Iris pigment epithelial cell (primary cell): ENCODE measurements at places on chromosomes 11 and 22.

GRCh38 chr11:27506200-27507182 lies at the start of gene LIN7C:
LIN7C (minus strand) TSS chr11:27506769; CDS start chr11:27506752, 17 bp downstream.
- peak; percentile 93 for DNase-seq

- peak; percentile 64 for DNase-seq
These were observed 89.9 kb downstream of the PPP6R3 start for GRCh38 chr11:68550485-68550817.

- no peak for DNase-seq
These were observed 572.6 kb upstream of the LUZP2 start for GRCh38 chr11:23924226-23924625.

- peak; percentile 93 for DNase-seq
These were observed 2.3 kb upstream of the RHOD start for GRCh38 chr11:67054346-67054835.

DNA sequence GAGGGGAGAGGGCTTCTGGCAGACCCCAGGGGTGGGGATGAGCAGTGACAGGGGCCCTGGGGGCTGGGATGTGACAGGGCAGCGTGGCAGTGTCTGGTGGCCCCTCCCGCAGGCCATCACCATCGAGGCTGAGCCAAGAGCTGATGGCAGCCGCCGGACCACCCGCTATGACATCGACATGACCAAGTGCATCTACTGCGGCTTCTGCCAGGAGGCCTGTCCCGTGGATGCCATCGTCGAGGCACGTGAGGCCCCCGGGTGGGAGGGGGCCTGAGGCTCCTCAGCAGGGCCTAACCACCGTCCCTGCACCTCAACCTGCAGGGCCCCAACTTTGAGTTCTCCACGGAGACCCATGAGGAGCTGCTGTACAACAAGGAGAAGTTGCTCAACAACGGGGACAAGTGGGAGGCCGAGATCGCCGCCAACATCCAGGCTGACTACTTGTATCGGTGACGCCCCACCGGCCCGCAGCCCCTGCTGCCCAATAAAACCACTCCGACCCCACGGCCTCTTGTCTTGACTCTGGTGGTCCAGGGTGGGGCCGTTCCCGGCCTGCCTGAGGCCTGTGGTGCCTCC lies 2.6 kb upstream of the TCIRG1 start:
- DNase-seq, result no peak

DNA sequence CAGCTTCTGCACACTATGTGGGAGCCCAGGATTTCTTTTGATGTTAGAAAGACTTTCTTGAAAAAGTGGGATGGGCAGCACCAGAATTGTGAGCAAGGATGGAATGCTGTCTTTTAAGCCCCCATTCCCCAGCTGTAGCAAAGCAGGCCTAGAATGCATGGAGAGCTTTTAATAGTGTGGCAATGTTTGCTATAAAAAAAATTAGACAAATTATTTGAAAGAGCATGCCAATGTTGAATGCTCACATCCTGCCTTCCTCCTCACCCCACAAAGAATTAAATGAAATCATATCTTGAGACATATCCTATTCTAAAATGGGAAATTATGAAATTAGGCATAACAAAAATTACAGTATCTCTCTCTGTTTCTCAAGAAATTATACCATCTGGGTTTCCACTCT lies 154.7 kb downstream of the C11orf91 start:
- DNase-seq, result peak; percentile 55

- DNase-seq, result no peak
These were observed 6.5 kb upstream of the RAB38 start for GRCh38 chr11:88181776-88182175.

- DNase-seq, result no peak
These were observed 1306.6 kb downstream of the BRD1 start for GRCh38 chr22:48520884-48521588.

DNA sequence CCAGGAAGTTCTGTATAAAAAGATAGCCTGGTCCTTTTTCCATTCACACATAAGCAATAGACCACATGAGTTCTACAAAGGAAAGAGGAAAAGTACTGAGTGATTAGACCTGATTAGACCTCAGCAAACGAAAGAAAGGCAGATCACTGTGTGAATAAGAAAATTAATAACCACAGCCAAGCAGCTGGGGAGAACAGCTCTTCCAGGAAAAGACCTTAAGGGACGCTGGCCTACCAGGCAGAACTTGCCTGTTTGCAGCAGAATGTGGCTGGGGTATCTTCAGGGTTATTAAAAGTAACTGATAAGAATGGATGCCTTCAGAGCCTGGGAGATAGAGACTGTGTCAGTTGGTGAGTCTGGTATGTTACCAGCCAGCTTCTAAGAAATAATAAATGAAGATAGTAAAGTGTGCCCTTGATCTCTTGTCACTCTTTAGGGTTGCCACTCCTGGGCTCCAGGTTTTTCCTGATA lies 172.9 kb downstream of the DBX1 start:
- DNase-seq, result no peak

DNA sequence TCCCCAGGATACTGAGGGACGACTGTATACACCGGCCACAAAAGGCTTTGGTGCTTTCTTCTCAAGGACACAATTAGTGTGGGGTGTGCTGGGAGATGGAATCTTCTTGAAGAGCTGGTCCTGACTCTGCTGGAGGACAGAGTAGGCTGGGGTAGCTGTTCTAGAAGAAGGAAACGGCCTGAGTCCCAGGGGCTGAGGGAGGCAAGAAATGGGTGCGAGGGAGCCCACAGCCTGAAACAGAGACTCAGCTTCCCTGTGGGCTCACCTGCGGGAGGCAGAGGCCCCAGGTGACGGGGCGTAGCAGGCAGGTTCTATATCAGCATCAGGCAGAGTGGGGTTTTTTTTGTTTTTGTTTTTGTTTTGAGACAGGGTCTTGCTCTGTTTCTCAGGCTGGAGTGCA lies 36.6 kb downstream of the PARVG start:
- no peak for DNase-seq

DNA sequence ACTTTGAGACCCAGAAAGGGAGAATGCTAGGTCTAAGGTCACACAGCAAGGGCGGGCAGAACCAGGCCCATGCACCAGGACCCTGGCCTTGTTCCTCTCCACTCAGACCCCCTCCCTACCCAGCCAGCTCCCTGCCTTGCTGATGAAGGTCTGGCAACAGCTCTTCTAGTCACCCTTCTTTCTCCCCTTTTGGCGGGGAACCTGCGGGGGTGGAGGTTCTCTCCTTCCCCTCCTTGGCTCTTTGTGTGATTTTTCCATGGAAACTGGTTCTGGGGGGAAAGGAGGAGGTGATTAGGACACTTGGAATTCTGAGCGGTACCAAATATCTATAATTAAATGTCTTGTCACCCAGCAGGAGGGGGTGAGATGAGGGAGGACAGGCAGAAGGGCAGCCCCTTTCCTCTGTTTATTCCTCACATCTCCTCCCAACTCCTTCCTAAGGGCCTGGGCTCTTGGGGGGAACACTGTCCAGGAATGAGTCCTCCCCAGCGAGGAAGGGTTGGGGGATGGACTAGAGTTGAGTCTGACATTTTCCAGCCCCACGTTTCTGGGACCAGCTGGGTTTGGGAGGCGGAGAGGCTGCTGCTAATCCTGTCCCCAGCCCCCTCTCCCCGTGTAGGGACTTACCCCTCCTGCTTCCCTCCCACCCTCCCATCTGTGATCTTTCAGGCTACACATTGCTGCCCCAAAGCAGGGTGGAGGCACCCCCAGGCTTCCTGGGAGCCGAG lies 7.4 kb downstream of the ARHGEF17 start:
- no peak for DNase-seq

GRCh38 chr11:69393865-69394233 lies 87.6 kb upstream of the LINC01488 start:
- no peak for DNase-seq

GRCh38 chr11:85844439-85845123 lies 10.6 kb upstream of the CCDC83 start:
- peak; percentile 65 for DNase-seq

GRCh38 chr11:10303558-10304363 lies 1.1 kb upstream of the ADM start:
- peak; percentile 68 for DNase-seq

GRCh38 chr11:71245601-71246391 lies 6.6 kb downstream of the SHANK2 start:
- no peak for DNase-seq

DNA sequence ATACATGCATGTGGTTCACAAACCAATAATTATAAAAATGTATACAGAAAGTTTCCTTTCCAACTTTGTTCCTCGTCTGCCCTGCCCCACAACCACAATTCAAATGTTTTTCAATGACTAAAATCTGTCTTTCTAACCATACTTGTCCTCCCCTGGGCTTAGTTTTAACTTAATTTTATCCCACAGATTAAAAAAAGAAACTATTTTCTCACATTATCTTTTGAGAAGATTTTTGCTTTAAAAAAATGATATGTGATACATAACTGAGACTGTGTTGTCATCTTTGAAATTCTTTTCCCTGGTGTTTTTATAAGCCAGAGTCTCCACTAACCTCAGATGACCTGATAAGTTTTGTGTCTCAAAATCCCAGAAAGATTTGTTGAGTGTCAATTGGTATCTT lies 79.0 kb downstream of the FDX1 start:
- DNase-seq, result no peak
